ENCODE measurements at places on chromosomes 7 and 10.

DNA sequence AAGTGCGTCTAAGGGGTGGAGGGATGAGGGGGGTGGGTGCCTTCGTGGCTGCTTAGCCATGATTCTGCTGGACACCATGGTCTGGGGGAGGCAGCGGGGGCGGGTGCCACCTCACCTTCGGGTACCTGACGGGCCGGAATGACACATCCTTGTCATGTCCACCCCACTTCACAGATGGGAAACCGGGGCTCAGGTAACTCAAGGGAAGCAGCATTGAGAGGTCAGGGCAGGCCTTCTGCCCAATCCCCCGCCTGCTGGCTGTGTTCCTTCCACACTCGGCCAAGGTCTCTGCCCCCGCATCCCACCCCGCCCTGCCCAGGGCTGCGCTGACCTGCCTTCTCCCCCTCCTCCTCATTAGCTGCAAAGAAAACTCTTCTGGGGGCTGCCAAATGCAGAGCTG is 598.0 kb downstream of the PTPRN2 start:
- no peaks in the 10 kb centered on the region for H3K36me3 ChIP-seq
- no peak overlapping the region for H3K27ac ChIP-seq
- no peaks in the 10 kb centered on the region for H3K27me3 ChIP-seq
- no peak overlapping the region for H3K4me3 ChIP-seq

DNA sequence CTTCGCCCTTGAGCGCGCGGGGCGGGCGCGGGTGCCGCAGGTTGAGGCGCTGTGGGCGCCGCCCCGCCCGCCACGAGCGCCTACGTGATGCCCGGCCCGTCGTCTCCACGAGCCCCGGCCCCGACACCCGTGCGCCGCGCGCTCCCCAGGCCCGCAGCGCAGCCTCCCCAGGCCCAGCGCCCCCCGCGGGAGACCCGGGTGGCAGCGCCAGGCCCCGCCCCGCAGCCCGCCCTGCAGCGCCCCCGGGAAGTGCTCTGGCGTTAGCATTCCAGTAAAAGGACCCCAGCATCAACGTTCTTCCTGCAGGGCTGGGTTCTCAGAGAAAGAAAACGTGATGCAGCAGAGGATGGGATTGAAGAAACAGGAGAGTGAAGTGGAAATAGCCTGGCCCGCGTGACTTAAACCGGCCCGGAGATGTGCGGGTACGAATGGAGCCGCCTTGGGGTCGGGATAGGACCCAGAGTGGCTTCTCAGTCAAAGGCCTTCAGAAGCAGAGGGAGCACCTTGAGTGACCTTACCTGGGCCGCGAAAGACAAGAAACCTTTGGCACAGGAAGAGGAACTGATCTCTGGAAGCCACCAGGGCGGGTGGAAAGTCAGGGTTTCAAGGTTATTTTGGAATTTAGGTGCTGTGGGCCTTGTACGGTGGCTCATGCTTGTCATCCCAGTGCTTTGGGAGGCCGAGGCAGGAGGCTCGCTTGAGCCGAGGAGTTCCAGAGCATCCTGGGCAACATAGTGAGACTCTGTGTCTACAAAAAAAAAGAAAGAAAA is 1.8 kb downstream of the PFKP start:
- H3K36me3 ChIP-seq = peaks cover 40% of the 10 kb centered on the region
- no peak for DNase-seq
- peak overlapping the region; percentile 79 for H3K4me3 ChIP-seq

DNA sequence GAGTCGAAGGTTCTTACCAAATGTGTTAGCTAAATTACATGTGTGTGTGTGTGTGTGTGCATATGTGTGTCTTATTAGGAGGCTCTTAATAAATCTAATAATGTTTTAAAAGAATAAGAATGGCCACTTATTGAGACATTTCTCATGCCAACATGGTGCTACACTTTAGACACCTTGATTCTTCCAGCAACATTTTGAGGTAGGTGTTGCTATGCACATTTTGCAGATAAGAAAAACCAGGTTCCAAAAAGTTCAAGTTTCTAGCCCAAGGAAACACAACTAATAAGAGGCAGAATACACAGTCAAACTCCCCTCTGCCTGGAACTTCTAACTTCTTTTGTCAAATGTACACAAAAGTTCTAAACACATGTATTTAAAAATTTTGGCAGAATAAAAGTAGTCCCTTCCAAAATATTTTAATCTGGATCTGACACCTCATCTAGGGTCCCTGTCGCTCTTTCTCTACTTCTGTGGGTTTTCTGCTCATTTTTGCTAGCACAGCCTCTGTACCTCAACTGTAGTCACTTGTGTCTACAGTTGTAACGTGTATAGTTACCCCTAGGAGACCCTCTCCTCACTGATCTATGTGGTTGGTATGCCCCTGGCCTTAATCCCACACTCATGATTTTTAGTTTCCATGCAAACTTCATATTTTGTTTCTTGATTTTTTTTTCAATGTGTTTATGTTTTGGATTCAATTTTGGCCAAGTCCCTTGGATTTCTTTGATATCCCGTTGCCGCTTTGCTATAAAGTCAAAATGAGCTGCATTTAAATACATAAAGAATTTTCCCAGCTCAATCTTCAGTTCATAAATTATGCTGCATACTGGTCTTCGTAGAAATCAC is 4.3 kb downstream of the ANKRD1 start:
- no peaks in the 10 kb centered on the region for H3K36me3 ChIP-seq
- H3K4me1 ChIP-seq = no peaks in the 10 kb centered on the region
- no peak overlapping the region for H3K27ac ChIP-seq
- H3K27me3 ChIP-seq = peaks cover 65% of the 10 kb centered on the region
- DNase-seq = no peak

DNA sequence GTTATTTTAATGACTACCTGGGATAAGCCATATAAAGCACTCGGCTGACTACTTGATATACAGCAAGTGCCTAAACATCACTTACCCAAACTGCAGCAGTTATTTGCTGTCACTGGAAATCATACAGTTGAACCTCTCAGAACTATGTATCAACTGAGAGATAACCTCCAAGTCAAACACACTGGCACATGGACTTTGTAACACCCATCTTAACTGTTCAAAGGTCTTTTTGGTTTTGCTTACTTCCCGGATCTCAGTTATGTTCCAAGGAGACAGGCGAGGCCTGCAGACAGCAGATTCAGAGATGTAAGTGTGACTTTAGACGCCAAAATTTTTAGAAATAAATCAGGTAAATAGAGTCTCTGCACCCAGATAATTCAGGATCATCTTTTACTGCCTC is 34.6 kb upstream of the DAGLB start:
- no peak for DNase-seq
- peak overlapping the region; percentile 90 for H3K4me3 ChIP-seq
- H3K27me3 ChIP-seq = no peaks in the 10 kb centered on the region
- H3K27ac ChIP-seq = no peak overlapping the region
- H3K36me3 ChIP-seq = peaks cover 9% of the 10 kb centered on the region

GRCh38 chr7:70573696-70574095 is 558.2 kb upstream of the GALNT17 start:
- no peaks in the 10 kb centered on the region for H3K36me3 ChIP-seq
- no peak overlapping the region for H3K27ac ChIP-seq
- H3K4me3 ChIP-seq = no peak overlapping the region
- H3K4me1 ChIP-seq = no peaks in the 10 kb centered on the region
- no peaks in the 10 kb centered on the region for H3K27me3 ChIP-seq

DNA sequence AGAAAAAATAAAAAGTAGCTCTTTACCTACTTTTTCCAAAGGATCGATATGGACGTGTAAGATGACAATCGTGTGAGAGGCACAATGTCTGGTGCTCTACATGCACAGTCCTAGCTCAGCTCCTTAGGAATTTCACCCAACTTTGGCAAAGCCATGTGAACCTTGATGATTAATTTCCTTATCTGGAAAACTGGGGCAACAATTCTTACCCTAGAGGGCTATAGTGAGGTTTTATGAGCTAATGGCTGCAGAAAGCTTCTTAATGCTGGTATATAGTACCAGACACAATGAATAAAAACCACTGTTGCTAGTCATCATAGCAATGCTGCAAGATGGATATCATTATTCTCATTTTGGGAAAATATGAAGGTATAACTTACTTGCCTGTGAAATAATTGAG is 202.7 kb downstream of the PARD3 start:
- DNase-seq = no peak
- H3K4me3 ChIP-seq = no peak overlapping the region
- no peak overlapping the region for H3K27ac ChIP-seq
- no peaks in the 10 kb centered on the region for H3K27me3 ChIP-seq
- H3K4me1 ChIP-seq = no peaks in the 10 kb centered on the region

- no peak for DNase-seq
- H3K36me3 ChIP-seq = no peaks in the 10 kb centered on the region
- no peaks in the 10 kb centered on the region for H3K4me1 ChIP-seq
- H3K27ac ChIP-seq = no peak overlapping the region
- H3K4me3 ChIP-seq = no peak overlapping the region
Measured at GRCh38 chr10:93820434-93820833, 62.7 kb downstream of the LGI1 start.

GRCh38 chr7:39016609-39017008 is 38.9 kb downstream of the POU6F2 start:
- DNase-seq = no peak
- peaks cover 4% of the 10 kb centered on the region for H3K4me1 ChIP-seq
- no peak overlapping the region for H3K27ac ChIP-seq
- H3K36me3 ChIP-seq = no peaks in the 10 kb centered on the region

- H3K27ac ChIP-seq = no peak overlapping the region
- no peak overlapping the region for H3K4me3 ChIP-seq
- H3K4me1 ChIP-seq = no peaks in the 10 kb centered on the region
- H3K36me3 ChIP-seq = no peaks in the 10 kb centered on the region
- no peaks in the 10 kb centered on the region for H3K27me3 ChIP-seq
Measured at GRCh38 chr7:15430191-15430590, 131.6 kb downstream of the AGMO start.

- H3K27me3 ChIP-seq = no peaks in the 10 kb centered on the region
- peaks cover 4% of the 10 kb centered on the region for H3K4me1 ChIP-seq
- no peaks in the 10 kb centered on the region for H3K36me3 ChIP-seq
- H3K4me3 ChIP-seq = no peak overlapping the region
- no peak for DNase-seq
- H3K27ac ChIP-seq = no peak overlapping the region
Measured at GRCh38 chr10:29078919-29079318, 210.0 kb upstream of the LYZL1 start.

- H3K27me3 ChIP-seq = no peaks in the 10 kb centered on the region
Measured at GRCh38 chr7:139896288-139896687, 67.2 kb downstream of the TBXAS1 start.

GRCh38 chr7:145957160-145957890 is 159.3 kb upstream of the CNTNAP2 start:
- H3K27ac ChIP-seq = no peak overlapping the region
- H3K36me3 ChIP-seq = no peaks in the 10 kb centered on the region
- H3K4me3 ChIP-seq = no peak overlapping the region
- no peaks in the 10 kb centered on the region for H3K27me3 ChIP-seq
- no peaks in the 10 kb centered on the region for H3K4me1 ChIP-seq

GRCh38 chr7:151896086-151896485 is 19.2 kb upstream of the PRKAG2 start:
- no peaks in the 10 kb centered on the region for H3K27me3 ChIP-seq
- no peak for DNase-seq
- no peak overlapping the region for H3K27ac ChIP-seq
- no peaks in the 10 kb centered on the region for H3K36me3 ChIP-seq

DNA sequence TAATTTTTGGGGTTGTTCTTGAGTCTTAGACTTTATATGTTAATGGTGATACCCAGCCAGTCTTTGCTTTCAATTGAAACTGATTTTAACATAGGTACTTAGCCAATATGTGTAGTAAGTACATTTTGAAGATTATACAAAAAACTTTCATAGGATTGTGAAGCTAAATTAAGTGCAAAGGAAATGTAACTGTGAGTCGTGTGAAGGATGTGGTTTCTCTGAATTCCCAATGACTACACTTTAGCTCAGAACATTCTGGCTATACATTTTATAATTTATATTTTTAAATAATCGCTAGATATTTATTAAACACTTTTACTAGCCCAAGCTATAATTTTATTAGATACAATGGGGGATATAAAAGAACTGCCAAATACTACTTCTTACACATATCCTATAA is 359.3 kb downstream of the PCLO start:
- H3K4me1 ChIP-seq = peaks cover 2% of the 10 kb centered on the region
- no peak overlapping the region for H3K27ac ChIP-seq
- no peak for DNase-seq
- H3K27me3 ChIP-seq = no peaks in the 10 kb centered on the region

GRCh38 chr7:16491148-16491547 is 25.6 kb upstream of the SOSTDC1 start:
- no peaks in the 10 kb centered on the region for H3K36me3 ChIP-seq
- H3K4me1 ChIP-seq = no peaks in the 10 kb centered on the region
- H3K4me3 ChIP-seq = no peak overlapping the region
- no peaks in the 10 kb centered on the region for H3K27me3 ChIP-seq
- H3K27ac ChIP-seq = no peak overlapping the region

DNA sequence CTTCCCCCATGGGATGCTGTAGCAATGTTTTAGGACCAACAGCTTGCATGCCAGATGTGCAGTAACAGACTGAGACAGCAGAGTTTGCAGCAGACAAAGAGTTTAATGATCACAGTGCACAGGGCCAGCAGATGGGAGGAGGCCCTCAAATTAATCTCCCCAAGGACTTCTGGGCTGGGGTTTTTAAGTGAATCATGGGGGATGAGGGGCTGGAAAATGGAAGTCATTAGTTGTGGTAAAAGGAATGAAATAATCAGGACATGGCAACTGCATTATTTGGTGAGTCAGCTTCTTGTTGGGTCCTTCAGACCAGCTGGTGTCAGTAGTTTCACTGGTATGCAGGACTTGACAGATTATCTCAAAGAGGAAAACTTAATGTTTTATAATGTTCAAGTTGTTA is 12.6 kb upstream of the NRBF2 start:
- H3K4me1 ChIP-seq = no peaks in the 10 kb centered on the region
- no peaks in the 10 kb centered on the region for H3K36me3 ChIP-seq
- H3K27me3 ChIP-seq = no peaks in the 10 kb centered on the region
- no peak overlapping the region for H3K27ac ChIP-seq
- DNase-seq = no peak

- no peaks in the 10 kb centered on the region for H3K36me3 ChIP-seq
- no peaks in the 10 kb centered on the region for H3K27me3 ChIP-seq
- no peaks in the 10 kb centered on the region for H3K4me1 ChIP-seq
- H3K27ac ChIP-seq = no peak overlapping the region
Measured at GRCh38 chr7:23247603-23248335, 1.2 kb downstream of the GPNMB start.

All from H9 (cell line).